ENCODE measurements at places on chromosomes 4 and X. TPM values are rescaled to one million over a fixed set of nuclear protein-coding genes. Genes with fewer than 3 reads are reported as not detected.

EGF gene
- total RNA-seq, result 3.5 TPM

DNA sequence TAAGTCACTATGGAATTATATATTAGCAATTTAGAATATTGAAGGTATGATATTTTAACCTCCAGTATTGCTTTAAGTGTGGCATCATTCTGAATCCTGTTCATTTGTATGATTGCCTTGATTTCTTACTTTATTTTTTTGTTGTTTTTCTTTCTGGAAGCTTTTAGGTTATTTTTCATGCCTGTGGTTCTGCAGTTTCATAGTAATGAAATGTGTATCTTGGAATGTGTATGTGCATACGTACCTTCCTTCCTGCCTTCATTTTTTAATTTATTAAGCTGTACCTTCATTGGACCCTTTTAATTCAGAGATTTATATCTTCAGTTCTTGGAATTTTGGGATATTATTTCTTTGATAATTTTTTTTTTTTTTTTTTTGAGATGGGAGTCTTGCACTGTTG is 22.1 kb downstream of the CPEB2 start:
- DNase-seq, result no peak

PARM1 gene
- 18.9 TPM for total RNA-seq

SEL1L3 gene
- total RNA-seq, result 13.0 TPM

DNA sequence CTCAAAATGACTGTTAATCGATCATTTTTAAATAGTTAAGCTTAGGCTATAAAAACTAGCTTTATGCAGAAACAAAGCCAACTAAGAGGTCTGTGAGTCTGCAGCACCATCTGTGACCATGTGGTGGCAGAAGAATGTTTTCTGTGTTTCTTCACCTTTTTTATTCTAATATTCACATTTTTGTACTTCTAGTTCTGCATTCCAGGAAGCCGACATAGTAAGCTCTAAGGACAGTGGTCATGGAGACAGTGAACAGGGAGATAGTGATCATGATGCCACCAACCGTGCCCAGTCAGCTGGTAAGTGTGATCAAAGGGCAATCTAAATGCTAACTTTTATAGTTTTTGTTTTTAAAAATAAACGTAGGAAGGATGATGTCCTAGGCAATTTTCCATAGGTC is 5.6 kb downstream of the PCDH10 start:
- peak; percentile 29 for DNase-seq

AKAP14 gene
- not detected for total RNA-seq

DNA sequence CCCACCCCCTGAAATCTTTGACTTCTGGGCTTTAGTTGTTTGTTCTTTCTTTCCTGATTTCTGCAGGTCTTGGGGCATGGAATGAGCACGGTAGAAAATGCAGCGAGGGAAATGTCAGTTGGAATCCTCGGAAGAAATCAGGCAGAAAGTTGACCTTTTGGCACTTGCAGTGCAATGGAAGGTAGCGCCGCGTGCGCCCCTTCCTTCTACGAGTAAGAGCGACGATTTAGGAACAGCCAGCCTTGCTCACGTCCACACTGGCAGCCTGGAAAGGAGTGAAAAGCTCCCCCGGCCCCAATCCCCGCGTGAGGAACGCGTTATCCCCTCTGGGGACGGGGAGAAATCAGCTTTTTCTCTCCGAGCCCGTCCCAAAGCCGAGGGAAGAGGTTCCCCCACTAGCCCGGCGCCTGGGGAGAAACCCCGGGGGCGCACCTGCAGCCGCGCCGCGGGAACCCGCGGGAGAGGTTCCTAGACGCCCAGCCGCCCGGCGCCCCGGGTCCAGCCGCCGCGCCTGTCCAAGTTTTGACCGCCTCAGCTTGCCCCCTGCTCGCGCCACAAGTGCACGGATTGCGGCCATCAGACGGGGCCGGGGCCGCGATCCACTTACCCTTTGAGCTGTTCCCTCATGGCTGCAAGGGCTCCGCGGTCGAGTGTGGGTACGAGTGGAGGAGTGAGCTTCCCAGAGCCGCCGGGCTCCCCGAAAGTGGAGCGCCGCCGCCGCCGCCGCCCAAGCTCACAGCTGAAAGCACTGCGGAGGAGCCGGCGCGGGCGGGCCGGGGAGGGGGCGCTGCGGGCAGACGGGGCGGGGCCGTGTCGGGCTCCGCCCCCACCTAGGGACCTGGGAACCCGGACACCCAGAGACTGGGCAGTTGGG is 194.6 kb upstream of the FTHL17 start:
- DNase-seq, result no peak

DNA sequence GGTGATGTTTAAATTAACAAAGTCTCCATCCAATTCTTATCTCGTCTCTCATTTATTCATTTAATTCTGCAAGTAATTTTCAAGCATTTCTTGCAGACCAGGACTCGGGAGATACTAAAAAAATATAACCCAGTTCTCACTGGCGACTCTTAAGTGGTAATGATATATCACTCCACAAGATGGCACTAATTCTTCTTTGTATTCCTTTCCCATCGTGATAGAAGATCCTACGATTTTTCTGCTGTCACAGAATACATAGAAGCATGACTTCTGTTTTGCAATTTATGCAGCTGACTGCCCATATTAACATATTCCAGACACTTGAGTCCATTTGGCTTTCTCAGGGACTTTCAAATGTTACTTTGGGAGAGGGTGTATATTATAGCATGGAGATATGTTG is 64.0 kb upstream of the FGF13 start:
- DNase-seq, result peak; percentile 3

- DNase-seq, result no peak
Measured at GRCh38 chrX:96682516-96682915, 2.1 kb upstream of the DIAPH2 start.

DNA sequence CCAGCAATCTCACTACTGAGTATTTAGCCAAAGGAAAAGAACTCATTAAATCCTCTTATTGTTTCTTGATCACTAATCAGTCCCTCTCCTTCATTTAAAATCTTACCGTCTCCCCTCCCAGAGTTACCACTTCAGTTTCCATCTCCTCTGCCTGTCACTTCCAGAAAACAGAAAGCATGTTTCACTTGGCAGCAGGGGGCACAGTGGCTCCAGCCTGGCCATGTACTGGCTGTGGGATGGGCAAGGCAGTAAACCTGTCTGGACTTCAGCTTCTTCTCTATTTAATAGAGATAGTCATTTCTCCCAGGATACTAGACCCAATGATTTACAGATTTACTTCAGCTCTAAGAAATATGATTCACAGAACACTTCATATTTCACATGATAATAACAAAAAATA is 63.2 kb downstream of the CD40LG start:
- no peak for DNase-seq

- DNase-seq, result no peak
Measured at GRCh38 chrX:16014171-16014570, 109.2 kb upstream of the GRPR start.
